ENCODE measurements at places on chromosomes 13 and 19. TPM values are rescaled to one million over a fixed set of nuclear protein-coding genes. Genes with fewer than 3 reads are reported as not detected.
A peak's percentile ranks its signal among the peaks of the same experiment; 100 is the strongest.

Gene CEACAM7
- 0.83 TPM for total RNA-seq

DNA sequence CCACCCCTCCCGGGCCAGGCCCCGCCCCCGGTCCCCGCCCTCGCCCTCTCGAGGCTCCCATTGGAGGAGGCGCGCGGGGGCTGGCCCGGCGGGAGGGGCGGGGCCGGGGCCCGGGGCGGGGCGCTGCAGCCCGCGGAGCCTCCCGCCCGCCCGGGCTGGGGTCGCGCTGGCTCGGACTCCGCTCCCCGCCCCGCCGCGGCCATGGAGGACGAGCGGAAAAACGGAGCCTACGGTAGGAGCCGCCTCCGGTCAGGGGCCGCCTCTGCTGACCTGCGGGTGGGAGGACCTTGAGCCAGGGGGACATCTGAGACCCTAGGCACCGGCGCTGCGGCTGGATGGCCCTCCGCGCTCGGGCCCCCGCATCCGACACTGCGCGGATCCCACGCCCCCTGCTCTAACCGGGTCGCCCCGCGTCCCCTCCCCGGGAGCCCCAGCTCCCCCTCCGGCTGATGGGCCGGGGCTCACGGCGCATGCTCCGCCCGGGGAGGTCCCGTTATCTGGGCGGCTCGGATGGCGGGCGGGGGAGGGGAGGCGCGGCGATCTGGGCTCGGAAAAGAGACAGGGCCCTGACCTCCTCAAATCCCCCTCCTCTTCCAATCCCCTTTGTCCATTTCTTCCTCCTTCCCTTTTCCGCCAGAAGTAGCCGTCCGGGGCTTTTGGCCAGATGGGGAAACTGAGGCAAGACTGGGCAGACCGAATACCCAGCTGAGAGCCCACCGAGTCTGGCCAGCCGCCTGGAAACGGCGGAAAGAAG is 15.4 kb upstream of the AP1M2 start:
- peaks cover 20% of the 10 kb centered on the region for H3K4me1 ChIP-seq
- DNase-seq = peak; percentile 97
- peak overlapping the region; percentile 90 for H3K4me3 ChIP-seq
- H3K27me3 ChIP-seq = peaks cover 12% of the 10 kb centered on the region
- H3K36me3 ChIP-seq = no peaks in the 10 kb centered on the region
- H3K27ac ChIP-seq = peak overlapping the region; percentile 88

GRCh38 chr19:50328224-50328872 is 829 bp downstream of the KCNC3 start:
- no peak for DNase-seq
- H3K27ac ChIP-seq = no peak overlapping the region
- peaks cover 40% of the 10 kb centered on the region for H3K27me3 ChIP-seq
- H3K4me1 ChIP-seq = peaks cover 71% of the 10 kb centered on the region

DNA sequence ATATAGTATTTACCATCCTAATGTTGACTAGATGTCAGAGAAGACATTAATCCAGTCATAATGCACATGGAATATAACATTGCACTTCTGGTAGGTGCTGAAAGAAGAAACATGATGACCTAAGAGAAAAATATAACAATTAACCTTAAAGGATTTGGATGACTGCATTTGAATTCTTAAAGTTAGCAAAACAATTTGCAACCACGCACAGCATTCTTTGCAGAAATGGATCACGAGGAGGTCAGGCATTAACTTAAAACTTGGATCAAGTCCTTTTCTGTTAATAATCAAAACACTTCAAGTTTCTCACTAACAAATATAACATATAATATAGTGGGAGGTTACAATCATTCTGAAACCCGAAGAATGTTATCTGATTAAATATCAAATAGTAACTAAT is 525.0 kb upstream of the SLITRK6 start:
- no peaks in the 10 kb centered on the region for H3K36me3 ChIP-seq
- no peaks in the 10 kb centered on the region for H3K4me1 ChIP-seq
- no peak overlapping the region for H3K27ac ChIP-seq

- DNase-seq = no peak
- H3K36me3 ChIP-seq = no peaks in the 10 kb centered on the region
- no peak overlapping the region for H3K4me3 ChIP-seq
- H3K27me3 ChIP-seq = no peaks in the 10 kb centered on the region
Measured at GRCh38 chr13:35716729-35717128, 240.2 kb upstream of the MAB21L1 start.

Gene KL
- 3.7 TPM for total RNA-seq

Data from esophagus muscularis mucosa (tissue), 4 donors.